ENCODE measurements at places on chromosomes 13 and 19.
A peak's percentile ranks its signal among the peaks of the same experiment; 100 is the strongest.

DNA sequence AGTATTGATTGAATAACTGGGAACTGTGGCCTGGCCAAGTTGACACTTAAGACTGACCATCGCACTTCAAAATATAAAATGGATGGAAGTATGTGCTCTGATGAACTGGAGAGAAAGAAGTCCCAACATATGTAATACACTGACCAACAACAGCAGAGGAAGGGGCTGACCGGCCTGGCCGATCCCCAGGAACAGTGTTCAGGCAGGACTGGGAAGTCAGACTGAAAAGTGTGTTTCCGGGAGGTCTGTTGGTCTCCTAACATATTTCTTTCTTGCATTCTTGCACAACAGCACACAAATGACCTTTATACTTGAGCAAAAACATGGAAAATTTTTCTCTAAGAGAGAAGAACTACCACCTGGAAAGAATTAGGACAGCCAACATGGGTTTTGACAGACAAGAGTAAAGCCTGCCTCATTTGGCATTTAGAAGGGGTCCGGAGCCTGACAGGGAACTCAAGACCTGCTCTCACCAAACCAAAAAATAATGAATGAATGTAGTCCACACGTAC is 297.8 kb downstream of the OXGR1 start:
- DNase-seq = no peak

DNA sequence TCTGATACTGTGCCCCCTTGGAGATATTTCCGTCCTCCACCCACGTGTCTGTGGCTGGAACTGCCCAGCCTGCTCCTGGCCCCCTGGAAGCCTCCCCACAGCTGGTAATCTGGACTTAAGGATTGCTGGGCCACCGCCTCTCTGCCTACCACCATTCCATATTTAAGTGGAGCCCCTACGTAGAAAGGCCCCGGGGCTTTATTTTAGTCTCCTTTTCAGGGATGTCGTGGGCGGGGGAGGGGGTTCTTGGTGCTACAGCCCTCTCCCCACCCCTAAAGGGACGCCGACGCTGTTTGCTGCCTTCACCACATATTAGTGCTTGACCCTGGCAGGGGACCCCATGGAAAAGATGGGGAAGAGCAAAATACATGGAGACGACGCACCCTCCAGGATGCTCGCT is 2.7 kb upstream of the NOP53 start:
- DNase-seq = no peak

DNA sequence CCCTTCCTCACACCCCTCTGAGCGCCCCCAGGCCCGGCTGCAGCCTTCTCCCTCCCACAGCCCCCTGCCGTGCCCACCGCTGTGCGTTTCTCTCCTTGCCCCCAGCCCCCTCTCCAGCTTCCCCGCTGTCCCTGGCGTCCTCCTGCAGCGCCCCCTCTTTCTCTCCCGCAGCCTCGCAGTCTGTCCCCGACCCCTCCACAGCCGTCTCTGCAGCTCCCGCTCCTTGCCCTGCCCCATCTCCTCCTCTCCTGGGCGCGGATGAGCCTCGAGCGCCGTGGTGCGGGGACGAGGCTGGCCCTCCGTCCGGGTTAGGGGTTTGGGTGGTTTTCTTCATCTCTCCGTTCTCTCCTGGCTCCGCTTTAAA is 1.1 kb downstream of the KMT5C start:
- DNase-seq = no peak

DNA sequence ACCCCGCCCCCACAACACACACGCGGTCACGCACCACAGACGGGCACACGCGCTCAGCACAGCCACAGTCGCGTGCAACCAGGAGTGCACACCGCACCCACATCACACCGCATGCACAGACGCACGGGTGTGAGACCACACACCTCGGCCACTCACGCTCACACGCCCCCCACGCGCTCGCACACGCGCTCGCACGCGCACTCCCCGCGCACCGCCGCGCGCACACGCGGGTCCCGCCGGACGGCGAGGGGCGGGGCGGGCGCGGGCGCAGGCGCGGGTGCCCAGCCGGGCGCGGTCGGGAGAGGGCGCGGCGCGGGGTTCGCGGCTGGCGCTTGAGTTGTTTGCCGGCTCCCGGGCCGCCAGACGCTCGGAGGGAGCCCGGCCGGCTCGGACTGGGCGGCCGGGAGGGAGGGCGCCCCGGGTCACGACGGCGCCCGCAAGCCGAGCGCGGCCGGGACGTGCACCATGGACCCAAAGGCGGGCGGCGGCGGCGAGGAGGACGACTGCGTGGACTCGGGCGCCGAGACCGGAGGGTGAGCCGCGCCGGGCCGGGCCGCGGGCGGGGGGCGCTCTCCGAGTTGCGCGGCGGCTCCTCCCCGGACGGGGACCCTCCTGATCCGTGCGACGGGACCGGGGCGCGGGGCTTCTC is at the start of gene FAM124A:
Gene FAM124A, plus strand, starts transcription at position 362 of the 649 bp plus-strand sequence. Its CDS starts 104 bp downstream, at position 466.
- no peak for DNase-seq

GRCh38 chr13:25963674-25964073 is 88.1 kb downstream of the SHISA2 start:
- DNase-seq = no peak

GRCh38 chr13:45055902-45056648 is 64.2 kb upstream of the GTF2F2 start:
- DNase-seq = no peak

DNA sequence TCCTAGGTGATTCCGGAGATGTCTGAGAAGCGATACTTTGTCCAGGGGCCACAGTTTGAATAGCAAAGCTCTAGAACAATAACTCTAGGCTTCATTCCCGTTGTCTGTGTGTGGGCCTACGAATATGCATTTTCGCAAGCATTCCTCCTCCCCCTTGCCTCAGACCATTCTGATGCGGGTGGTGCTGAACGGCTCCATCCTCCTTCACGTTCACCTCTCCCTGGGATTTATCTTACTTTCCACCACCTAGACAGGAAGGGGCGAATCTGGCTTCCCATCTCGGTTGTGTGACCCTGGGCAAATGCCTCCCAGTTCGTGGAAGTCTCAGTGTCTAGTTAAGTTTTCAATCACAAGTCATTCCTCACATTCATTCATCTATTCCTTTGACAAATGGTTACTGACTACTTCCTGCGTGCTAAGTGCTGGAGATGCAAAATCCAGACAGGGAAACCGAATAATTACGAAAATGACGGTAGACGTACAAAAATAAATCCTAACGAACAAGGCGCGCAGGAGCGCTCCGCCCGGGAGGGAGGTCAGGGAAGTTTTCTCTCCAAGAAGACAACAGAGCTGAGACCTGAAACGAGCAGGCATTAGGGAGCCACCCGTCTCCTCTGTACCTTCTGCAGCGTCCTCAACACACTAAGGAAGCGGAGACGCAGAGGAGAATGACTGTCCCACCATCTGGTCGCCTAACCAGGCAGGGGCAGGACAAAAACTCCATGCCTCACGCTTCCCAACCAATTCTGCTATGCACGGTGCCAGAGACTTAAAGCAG is 1.3 kb upstream of the CNOT3 start:
- no peak for DNase-seq

DNA sequence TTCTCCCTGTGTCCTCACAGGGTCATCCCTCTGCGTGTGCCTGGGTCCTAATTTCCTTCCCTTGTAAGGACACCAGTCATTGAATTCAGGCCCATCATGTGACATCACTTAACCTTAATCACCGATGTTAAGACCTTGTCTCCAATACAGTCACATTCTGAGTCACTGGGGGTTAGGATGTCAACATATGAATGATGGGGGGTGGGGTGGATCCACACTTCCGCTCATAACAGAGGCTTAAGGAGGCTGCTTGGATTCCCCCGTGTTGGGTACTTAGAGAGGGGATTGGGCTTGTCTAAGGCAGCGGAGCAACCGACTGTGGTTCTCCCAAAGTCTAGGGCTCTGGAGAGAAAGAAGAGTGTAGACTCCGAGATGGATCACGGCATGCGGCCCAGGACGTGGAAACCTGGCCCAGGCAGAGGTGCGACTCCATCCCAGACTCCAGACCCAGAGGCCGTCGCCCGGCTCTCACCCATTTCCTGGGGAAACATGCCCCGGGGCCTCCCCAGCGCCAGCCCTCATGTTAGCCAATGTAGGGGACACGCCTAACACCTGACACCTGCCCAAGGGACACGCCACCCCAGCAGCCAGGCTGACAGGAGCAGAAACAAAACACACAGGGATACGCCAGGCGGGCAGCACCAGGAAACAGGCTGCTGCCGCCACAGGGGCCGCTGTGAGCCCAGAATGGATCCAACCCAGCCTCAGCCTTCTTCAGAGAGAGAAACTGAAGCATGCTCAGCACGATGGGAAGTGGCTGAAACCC is 17.1 kb upstream of the IGLON5 start:
- no peak for DNase-seq

DNA sequence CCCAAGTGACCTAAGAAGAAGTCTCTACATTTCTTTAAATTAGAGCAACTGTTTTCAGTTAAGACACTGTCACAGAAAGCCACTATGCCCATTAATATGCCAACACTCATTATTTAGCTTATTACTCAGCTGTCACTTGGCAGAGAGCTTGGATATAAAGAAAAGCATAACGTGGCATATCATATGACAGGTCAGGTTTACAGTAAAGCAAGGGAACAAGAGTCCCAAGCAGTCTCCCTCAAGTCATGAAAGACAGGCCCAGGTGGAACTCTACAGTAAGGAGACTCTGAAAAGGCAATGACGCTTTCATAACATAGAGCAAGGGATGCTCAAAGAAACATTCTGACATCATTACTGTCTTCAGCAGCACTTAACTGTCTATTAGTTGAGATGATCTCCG is 6.3 kb downstream of the LHFPL6 start:
- DNase-seq = no peak

DNA sequence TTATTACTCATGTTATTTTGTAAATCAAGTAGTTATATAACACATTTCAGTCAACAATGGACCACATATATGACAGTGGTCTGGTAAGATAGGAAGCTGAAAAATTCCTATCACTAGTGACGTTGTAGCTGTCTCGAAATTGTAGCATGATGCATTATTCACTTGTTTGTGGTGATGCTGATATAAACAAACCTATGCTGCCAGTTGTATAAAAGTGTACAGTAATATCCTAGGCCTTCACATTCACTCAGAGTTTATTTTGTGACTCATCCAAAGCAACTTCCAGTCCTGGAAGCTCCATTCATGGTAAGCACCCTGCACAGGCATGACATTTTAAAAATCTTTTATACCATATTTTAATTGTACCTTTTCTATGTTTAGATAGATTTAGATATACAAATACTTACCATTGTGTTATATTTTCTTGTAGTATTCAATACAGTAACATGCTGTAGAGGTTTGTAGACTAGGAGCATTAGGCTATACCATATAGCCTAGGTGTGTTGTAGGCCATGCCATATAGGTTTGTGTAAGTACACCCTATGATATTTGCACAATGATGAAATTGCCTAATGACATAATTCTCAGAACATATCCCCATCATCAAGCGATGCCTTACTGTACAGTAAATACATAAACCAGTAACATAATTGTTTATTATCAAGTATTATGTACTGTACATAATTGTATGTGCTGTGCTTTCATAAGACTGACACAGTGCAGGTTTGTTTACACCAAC is 49.3 kb downstream of the IFT88 start:
- no peak for DNase-seq

- no peak for DNase-seq
These were observed 11.1 kb upstream of the OLFM2 start for GRCh38 chr19:9947441-9947840.

DNA sequence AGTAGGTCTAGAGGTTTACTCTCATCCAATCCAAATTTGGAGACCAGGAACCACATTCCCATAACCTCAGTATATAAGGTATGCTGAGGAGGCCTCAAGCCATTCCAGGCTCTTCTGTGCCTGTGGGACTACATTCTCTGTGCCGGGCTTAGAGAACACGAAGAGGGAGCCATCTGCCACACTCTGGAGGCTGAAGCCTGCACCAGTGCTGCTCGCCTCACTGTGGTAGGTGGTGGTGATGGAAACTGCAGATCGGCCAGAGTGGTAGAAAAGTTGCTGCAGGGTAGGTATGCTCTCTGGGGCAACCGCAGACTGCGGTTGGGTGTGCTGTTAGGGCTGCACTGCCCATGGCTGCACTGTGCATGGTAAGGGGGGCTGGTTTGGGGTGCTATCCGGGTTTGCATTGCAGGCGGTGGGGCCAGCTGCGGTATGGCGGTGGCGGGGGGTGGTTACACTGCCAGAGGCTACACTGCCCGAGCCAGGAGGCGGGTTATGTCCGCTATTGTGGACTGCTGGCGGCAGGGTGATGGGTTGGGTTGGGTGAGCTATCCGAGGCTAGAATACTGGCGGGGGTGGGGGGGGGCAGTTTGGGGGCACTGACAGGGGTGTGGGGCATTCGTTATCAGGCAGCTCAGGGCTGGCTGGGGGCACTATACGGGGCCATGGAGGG is 145.0 kb downstream of the TNFRSF19 start:
- no peak for DNase-seq

DNA sequence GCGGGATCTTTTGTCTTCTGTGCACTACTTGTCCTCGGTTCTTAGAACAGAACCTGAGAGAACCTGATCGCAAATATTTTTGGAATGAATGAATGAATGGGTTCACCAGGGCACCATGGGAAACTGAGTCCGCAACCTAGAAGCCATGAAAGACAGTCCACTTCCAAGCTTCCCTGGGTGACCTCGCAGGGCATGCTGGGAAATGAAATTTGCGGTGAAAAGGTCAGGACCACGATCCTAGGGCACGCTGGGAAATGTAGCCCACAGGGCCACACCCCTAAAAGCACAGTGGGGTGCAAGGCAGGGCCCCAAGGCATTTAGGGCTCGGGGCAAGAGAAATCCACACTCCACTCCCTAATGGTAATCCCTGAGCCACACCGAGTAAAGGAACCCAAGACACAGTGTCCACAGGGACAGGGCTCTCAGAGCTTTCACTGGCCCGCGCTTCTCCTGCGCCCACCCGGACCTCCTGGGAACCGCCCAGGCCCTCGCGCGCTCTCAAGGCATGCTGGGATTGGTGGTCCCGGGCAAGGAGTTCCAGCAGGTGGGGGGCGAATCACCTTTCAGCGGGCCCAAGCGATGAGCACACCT is 1.1 kb upstream of the PPP1R12C start:
- DNase-seq = peak; percentile 98

DNA sequence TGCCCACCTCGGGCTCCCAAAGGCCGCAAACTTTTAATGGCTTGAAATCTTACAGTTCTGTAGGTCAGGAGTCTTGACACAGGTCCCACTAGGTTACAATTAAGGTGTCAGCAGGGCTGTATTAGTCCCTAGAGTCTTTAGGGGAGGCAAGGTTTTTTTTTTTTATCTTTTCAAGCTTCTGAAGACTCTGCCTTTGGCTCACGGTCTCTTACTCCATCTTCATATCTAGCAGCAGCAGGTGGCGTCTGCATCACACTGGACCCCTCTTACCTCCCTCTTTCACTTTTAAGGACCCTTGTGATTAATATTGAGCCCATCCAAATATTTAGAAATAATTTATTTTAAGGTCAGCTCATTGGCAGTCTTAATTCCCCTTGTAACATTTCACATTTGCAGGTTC is 11.6 kb downstream of the MIR17HG start:
- DNase-seq = no peak

DNA sequence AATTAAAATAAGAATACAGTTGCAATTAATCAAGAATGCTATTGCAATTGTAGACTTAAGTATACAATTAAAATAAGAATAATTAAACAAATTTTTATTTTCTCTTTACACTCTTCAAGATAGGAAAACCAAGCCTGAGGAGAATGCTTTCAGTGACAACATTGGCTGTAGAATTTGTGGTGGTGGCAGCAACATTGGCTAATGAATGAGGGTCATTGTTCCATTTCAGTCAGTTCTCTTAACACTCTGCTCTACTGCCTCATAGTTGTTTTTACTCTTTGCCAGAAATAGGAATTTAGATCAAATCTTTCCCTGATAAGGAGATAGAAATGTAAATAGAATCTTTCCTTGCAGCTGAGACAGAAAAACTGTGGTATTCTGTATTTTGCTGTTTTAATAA is 391.6 kb downstream of the PCDH20 start:
- DNase-seq = no peak

- no peak for DNase-seq
These were observed 17.8 kb downstream of the SULT2B1 start for GRCh38 chr19:48569814-48570213.

Measured in iPS DF 6.9 (cell line).